Posterior cingulate gyrus (tissue), 11 donors: ENCODE measurements at places on chromosomes 7 and 10.

DNA sequence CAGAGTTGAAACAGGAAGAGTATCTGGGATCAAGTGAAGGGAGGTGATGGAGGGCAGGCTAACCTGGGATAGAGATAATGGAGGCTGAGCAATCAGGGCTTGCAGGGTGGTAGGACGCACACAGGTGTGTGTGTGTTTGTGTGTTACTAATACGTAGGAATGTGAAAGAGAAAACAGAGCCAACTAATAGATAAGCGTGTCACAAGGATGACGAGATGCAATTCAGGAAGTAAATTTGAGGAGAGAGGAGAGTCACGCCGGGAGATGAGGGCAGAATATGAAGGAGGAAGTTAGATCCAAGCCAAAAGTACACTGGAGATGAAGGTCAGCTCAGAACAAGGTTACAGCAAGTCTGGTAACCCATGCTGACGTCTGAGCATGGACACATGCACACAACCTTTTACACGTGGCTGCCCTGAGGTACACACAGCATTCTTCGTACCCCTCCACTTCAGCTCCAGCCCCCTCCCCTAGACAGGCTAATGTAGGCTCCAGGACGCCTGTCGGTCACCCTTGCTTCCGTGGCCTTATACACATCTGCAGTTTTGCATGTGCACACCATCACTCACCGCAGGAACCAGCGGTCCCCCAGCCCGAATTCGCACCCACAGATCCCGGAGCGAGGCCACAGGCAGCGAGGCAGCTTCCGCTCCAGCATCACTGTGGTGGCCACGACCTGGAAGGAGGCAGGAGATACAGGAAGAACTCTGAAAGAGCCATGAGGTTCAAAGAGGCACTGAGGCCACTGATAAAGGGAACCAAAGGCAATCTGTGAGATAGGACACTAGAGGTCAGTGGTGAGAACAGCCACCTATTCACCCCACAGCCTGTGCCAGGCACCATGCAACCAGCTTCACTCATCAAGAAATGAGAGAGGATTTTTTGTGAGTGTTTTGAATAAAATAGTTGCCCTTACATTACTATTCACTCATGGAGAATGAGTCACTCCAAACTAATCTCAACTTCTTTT is 23.7 kb upstream of the TRPV6 start:
- DNase-seq, result no peak

DNA sequence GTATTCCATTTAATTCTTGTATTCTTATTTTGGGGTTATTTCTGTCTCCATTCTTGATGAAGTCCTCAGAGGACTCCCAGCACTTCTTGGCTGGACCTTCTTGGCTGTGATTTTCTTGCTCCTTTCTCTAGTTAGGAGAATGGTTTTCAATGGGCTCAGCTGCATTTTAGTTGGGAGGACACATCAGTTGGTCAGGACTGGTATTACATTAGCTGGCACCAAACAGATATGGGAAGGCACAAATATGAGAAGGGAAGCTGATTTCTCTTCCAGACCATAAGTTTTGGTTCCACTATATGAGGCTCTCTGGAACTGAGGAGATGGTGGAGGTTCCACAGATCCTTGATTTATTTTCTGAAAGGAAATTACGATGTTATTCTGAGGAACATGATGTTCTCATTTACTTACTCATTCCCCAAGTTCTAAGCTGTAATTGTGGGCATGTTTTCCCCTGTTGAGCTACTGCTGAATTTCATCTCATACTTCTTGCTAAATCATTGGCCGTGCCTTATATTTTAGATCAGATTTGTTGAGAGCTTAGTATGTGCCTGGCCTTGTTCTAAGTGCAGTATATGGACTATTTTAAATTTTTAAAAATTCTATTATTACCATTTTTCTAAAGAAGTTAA is 261.0 kb downstream of the THSD7A start:
- no peak for DNase-seq

DNA sequence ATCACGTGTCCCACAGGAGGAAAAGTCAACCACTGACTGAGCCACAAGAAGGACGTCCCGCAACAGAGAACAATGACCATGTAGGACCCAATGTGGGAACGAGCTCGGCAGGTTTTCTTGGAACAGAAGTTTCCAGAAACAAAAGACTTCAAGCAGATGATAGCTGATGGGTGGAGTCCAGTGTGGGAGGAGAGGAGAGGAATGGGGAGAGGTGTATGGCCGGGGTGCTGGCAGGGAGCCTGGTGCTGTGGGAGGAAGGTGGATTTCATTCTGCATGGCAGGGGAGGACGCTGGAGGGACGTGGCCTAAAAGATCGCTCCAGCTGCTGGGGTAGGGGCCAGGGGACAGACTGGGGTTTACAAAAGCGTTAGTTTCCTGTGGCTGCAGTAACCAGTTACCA is 48.5 kb upstream of the LMTK2 start:
- no peak for DNase-seq

- DNase-seq, result no peak
Measured at GRCh38 chr10:971150-971542, 17.1 kb upstream of the GTPBP4 start.
